ENCODE measurements at places on chromosomes 13 and 19. TPM values are rescaled to one million over a fixed set of nuclear protein-coding genes. Genes with fewer than 3 reads are reported as not detected.

The FPR1 gene
- total RNA-seq: 0.61 TPM

The GJA3 gene
- 0.16 TPM for total RNA-seq

The CACNG6 gene
- total RNA-seq: not detected

The ATP7B gene
- total RNA-seq: 5.8 TPM

The CADM4 gene
- 0.65 TPM for total RNA-seq

The FGF21 gene
- not detected for total RNA-seq

The MBD3L2 gene
- not detected for total RNA-seq

The KLK1 gene
- total RNA-seq: not detected

The SNAPC2 gene
- total RNA-seq: 19.8 TPM

The CDADC1 gene
- 2.4 TPM for total RNA-seq

The AMER2 gene
- total RNA-seq: not detected

The LMTK3 gene
- total RNA-seq: 0.36 TPM

The LILRB4 gene
- total RNA-seq: not detected

The TEX30 gene
- total RNA-seq: 8.1 TPM

The LILRB5 gene
- not detected for total RNA-seq

The IGFL2 gene
- not detected for total RNA-seq

The WDR88 gene
- total RNA-seq: not detected

The PDS5B gene
- total RNA-seq: 38.3 TPM

The ADGRE2 gene
- total RNA-seq: not detected
